ENCODE measurements at places on chromosomes 12 and 14.

GRCh38 chr14:32675433-32675832 is 263.2 kb upstream of the NPAS3 start:
- DNase-seq: no peak

DNA sequence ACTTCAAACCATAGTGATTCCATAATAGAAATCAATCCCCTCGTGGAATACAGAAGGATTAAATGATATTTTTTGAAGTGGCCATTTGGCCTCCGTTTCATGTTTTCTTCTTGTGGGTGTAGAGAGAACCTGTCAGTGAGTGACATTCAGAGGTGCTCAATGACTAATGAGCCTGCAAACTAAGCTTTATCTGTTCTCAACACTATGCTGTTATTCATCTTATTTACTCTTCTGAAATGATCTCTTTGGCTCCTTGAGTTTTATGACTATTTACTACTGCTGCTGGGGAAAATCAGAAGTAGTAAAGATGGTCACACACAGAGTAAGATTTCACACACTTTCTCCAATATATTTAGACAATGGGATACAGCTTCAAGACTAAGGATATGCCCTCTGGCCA is 30.4 kb downstream of the ATP2B1 start:
- no peak for DNase-seq

DNA sequence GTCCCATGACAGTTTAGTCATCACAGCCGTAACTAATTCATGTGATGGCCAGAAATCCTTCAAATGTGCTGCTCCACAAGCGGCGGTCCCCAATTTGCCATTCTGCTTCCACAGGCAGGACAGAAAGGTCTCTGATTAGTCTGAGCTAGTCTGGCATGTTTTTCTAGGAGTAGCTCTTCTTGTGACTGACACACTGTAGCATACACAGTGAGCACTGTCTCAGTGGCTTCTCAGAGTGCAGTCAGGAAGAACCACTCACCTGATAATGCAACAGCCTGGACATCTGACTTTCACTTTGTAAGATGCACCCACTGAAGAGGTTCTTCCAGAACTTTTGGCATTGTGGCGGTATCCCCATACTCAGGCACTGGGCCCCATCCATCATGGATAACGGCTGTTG is 1266.2 kb downstream of the TMEM121 start:
- no peak for DNase-seq

DNA sequence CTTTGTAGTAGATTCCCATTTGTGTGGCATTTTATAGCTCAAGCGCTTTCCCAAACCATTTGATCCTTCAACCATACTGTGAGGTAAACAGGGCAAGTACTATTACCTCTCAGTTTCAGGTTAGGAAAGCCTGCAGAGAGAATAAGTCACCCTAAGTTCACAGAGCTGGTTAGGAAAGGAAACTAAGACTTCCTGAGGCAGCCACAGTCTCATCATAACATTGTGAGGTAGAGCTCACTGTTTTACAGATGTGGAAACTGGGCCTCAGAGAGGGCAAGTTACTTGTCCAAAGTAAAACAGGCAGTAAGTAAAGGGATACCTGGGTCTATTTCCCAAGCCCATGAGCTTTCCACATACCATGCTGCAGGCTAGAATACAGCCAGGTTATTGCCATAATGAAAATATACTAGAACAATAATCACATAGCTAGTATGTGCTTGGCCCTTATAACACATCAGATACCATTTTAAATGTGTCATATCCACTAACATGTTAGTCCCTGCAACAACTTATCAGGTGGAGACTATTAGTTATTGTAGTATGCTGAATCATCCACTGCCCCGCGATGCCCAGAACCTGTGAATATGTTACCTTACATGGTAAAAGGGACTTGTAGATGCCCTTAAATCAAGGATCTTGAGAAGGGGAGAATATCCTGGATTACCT is 150.9 kb upstream of the GRIP1 start:
- no peak for DNase-seq
